ENCODE measurements at places on chromosomes 1 and 21.

- DNase-seq: no peak
Measured at GRCh38 chr1:91805311-91805801, 80.6 kb downstream of the TGFBR3 start.

- no peak for DNase-seq
Measured at GRCh38 chr1:84225646-84226045, 75.9 kb upstream of the SAMD13 start.

DNA sequence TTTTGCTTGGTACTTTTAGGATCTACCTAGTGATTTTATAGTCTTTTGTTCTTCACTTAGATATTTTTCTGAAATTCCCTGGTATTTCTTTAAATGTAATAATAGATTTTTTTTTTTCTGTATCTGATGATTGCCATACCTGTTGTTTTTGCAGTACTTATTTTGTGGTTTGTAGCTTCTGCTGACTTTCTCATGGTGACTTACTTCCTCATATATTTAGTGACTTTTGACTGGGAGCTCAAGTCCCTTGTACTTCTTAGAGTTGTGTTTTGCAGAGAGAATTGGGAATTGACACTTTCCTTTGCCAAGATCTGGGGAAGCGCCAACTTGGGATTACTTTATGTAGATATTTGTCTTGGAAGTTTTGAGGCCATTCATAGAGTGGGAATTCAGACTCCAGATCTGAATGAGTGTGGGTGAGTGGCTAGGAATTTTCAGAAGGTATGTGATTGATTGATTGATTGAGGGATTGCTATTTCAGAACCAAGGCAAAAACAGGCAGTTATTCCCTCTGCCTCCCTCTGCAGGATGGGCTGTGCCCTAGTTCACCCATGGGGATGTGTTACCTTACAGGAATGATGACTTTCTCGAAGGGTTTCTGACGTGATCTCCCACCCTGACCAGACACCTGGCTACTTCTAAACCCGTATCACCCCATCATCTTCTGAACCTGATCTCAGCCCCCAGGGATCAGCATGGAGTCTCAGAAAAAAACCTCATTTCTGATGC, 219.5 kb downstream of the URB2 start:
- DNase-seq: no peak

DNA sequence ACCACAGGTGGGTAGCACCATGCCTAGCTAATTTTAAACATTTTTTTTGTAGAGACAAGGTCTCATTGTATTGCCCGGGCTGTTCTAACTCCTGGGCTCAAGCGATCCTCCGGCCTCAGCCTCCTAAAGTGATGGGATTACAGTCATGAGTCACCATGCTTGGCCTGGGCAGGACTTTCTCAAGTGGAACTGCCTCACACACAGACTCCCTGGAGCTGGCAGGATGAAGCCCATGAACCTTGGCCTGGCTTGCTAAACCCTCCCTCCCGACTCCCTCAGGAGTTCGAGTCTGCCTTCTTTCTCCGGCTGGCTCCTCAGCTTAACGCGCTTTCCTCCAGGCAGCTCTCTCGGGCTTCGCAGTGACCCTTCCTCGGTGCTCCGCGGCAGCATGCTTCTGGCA, 7.7 kb upstream of the ECE1 start:
- no peak for DNase-seq

- no peak for DNase-seq
Measured at GRCh38 chr1:203225071-203225470, 4.4 kb downstream of the CHIT1 start.

GRCh38 chr1:84603223-84603622, 29.0 kb upstream of the CTBS start:
- peak; percentile 28 for DNase-seq

DNA sequence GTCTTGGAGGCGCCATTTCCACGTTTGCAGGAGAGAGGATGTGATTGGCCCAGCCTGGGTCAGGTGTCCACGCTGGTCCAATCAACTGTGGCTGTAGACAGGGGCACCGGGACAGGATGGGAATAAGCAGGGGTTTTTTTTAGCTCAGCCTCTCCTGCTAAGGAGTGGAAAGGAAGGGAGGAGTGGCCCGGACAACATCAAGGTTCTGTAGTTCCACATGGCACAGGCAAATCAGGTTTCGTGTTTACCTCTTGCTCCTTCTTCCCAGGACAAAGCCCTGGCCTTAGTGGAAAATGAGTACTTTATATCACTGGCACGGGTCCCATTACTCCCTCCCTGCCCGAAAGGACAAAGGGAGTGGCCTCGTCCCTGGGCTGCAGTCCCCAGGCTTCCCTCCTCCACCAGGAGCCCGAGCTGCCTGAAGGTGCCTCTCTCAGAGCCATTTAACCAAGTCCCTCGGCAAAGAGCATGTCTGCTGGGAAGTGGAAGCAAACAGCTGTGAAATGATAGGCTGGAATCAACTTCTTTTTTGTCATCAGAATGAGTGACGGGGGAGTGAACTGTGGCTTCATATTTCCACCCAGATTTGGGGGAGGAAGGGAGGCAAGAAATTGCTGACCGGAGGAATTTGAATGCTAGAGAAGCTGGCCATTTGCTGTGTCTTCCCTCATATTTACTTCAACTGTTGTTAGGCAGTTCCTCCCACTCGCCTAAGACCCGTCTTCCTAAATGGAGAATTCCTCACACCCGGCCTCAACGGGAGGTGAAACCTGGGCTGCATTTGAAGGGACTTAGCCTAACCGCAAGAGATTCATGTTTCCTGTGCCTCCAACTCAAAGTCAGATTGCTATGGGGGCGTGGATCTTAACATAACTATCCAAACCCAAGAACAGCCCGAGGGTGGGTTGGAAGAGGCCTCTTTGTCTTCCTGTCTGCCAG, 84.9 kb upstream of the SLC44A3 start:
- peak; percentile 96 for DNase-seq

DNA sequence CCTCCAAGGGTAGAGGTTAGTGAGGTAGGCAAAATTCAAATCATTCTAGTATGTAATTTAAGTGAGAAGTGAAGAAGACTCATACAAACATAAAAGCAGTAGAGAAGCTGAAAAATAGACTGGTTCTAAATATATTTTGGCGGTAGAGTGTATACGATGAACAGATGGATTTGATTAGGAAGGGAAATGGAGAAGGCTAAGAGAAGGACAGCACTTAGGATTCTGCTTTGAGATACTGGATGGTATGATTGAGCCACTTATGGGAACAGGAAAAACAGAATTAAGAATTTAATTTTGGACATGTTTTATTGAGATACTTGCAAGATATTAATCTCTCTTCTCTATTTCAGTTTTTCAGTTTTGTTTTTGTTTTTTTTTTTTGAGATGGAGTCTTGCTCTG, 60.1 kb downstream of the EPB41 start:
- DNase-seq: no peak

DNA sequence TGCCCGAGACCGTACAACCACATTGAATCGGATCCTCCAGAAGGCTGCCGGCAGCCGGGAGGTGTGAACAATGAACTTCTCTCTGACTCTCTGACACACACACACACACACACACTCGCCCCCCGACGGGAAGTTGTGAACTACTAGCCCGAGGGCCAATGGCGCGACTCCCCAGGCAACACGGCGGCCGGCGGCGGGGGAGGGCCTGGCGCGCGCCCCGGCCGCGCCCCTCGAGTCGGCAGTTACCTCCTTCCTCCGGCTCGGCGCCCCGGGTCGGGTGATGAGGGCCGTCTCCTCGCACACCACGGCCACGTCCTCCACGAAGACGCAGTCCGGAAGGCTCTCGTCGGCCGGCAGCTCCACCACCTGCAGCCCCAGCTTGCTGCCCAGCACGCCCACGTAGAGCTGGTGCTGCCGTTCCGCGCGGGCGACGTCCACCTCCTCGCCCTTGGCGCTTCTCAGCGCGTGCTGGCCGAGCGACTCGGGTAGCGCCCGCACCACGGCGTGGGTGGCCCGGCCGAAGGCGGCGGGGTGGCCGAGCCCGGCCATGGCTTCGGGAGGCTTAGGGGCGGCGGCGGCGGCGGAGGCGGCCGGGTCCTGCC, 361 bp downstream of the DDAH1 start:
- no peak for DNase-seq

DNA sequence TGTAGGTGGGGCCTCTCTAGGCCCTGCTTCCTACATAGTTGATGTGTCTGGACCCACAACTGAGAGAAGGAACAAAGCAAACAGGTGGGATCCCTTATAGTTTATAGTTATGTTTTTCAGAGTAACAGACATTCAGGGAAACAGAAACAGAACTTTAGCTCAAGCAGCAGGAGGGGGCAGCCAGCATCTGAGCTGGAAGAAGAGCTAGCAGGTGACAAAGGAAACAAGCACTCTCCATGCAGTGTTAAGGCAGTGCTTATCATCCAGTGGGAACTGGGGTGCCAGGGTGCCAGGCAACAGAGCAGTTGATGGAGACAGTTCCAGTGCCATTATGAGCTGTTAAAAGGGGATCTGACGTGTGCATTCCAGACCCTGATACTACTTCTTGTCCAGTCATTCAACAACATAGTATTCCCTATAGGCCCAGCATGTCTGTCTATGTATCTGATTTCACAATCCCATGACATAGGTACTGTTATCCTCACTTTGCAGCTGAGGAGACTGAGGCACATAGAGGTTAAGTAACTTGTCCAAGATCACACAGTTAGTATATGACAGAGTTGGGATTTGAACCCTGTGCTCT, 13.5 kb downstream of the HIVEP3 start:
- DNase-seq: no peak

GRCh38 chr1:40582116-40582515, 50.7 kb downstream of the ZNF684 start:
- DNase-seq: no peak

DNA sequence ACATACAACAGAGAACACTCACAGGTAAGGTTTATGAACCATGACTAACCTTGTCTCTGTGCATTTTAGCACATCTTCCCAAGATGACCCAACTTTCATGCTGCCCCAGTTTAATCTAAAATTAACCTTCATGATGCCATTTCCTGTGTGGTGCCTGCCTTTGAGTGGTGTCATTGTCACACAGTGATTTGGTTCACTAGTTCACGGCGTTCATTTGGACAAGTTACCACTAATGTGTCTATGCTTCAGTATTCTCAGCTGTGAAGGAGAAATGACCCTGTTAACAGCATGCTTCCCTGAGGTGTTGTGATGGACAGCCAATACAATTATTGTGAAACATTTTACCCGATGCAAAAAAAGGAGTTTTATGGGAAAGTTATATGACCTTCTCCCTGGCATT, 693.1 kb downstream of the RWDD3 start:
- DNase-seq: no peak

GRCh38 chr1:67834246-67834877, 1.1 kb upstream of the GNG12 start:
- no peak for DNase-seq

GRCh38 chr1:168180148-168180524, 1.4 kb downstream of the TIPRL start:
- no peak for DNase-seq

- no peak for DNase-seq
Measured at GRCh38 chr1:241130881-241131280, 226.1 kb downstream of the RGS7 start.

DNA sequence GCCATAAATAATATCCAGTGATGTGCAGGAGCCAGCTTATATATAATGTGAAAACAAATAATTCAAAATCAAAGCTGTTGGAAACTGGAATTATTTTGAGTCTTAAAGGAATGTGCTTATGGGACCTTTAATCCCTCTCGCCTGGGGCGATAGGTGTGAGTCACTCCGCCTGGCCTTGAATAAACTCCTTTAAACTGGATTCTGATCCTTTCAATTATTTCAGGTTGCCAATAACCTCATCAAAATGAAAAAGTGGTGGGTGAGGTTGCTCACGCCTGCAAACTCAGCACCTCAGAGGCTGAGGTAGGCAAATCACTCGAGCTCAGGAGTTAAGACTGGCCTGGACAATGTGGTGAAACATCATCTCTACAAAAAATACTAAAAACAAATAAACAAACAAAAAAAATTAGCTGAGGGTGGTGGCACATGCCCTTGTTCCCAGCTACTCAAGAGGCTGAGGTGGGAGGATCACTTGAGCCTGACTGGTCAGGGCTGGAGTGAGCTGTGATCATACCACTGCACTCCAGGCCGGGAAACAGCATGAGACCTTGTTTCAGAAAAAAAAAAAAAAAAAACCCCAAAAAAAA, 11.4 kb upstream of the SLC2A5 start:
- no peak for DNase-seq

GRCh38 chr1:207698822-207699483, 52.9 kb upstream of the CD46 start:
- DNase-seq: peak; percentile 75

- no peak for DNase-seq
Measured at GRCh38 chr21:43917515-43918384, 52.7 kb downstream of the AGPAT3 start.

DNA sequence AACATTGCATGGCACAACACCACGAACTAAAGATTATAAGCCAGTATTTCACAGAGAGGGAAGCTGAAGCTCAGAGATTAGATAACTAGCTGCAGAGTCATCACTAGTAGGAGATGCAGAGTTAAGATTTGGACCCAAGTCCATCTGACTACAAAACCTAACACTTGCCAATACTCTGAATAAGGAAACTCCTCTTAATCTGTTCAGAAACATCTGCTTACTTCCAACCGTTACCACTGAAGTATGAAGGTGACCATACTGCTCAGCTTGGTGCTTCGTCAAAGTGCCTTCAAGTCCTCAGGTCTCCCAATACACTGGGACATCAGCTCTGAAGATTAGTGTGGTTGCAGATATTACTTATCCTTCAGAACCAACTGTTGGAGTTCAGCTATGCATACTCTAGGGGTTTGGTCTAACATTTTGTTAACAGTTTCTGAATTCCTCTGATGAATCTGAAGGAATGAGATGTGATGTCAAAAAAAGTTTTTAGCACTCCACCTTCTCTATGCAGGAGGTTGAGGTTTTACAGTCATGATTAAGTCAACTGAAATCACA, 179.6 kb downstream of the TPR start:
- DNase-seq: no peak

GRCh38 chr1:7489586-7489985, 281.5 kb upstream of the VAMP3 start:
- no peak for DNase-seq

DNA sequence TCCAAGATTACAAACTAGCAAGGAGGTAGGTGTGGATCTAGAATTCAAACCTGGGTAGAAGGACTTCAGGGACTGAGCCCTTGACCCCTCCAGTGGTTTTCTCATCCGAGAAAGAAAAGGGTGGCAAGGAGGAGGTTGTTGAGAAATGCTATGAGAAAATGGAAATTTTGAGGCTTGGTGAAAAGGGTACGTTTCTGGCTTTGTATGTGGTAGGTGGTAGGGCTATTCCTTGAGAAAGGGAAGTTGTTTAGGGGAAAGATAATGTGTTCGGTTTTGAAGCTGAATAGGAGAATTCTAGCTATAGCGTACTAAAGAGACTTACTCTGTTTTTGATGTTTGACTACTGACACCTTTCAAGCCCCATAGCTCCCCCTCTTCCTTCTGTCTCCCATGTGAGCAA, 133.8 kb downstream of the CNIH3 start:
- no peak for DNase-seq

GRCh38 chr1:119729044-119729443, 17.3 kb downstream of the PHGDH start:
- DNase-seq: no peak

DNA sequence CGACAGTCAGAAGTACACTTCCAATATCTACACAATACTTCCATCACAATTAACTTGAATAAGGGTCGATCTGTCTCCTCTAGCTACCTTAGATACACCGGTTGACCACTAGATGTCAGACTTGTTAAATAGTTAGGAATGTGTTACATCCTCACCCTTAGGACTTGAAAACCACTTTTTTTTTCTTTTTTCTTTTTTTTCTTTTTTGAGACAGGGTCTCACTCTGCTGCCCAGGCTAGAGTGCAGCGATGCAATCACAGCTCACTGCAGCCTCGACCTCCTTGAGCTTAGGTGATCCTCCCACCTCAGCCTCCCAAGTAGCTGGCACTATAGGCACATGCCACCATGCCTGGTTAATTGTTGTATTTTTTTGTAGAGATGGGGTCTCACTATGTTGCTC, 120.4 kb upstream of the GREM2 start:
- peak; percentile 47 for DNase-seq

All from NT2/D1 (cell line).